ENCODE measurements at places on chromosomes 2 and 18.

DNA sequence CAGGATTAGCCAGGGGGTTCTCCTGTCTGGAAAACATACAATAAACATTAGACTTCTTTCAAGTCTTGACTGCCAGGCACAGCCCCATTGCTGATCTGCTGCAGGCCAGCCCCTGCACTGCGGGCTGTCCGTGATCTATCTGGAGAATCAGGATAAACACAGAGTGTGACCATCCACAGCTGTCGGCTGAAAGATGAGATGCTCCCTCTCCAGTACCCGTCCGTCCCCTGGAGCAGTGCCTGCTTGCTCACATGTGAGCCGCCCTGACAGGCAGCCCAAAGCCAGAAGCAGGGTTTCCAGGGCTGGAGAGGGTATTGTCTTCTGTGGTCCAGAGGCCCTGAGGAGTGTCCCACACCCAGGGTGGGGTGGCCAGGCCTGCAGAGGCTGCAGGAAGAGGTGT is 46.1 kb upstream of the FOSL2 start:
- DNase-seq, result no peak

GRCh38 chr2:10220902-10221391 is 81.8 kb upstream of the HPCAL1 start:
- DNase-seq, result peak; percentile 18

GRCh38 chr2:16264931-16265540 is 324.7 kb downstream of the MYCN start:
- DNase-seq, result no peak

GRCh38 chr18:13222856-13223281 is 4.3 kb downstream of the LDLRAD4 start:
- DNase-seq, result no peak

- DNase-seq, result no peak
Measured at GRCh38 chr2:46569766-46570165, 90.4 kb downstream of the TMEM247 start.

GRCh38 chr2:16081316-16082200 is 141.2 kb downstream of the MYCN start:
- no peak for DNase-seq

DNA sequence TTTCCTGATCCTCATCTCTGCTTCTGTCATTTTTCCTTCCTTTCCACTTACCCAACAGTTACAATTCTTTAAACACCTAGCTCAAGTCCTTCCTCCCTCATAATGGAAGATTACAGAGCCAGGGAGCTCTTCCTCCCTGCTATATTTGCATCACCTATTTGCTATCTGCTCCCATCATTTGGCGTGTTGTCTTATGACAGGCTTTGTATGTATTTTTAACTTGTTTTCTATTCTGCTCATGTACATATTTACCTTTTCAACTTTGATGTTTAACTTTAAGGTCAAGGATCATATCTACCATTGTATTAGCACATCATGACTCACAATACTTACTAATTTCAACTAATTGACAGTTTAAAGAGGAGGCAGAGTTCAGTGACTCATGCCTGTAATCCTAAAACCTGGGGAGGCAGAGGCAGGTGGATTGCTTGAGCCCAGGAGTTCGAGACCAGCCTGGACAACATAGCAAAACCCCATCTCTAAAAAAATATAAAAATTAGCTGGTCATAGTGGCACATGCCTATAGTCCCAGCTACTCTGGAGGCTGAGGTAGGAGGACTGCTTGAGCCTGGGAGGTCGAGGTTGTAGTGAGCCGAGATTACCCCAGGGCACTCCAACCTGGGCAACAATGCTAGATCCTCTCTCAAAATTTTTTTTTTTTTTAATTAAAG is 308.0 kb upstream of the STON1 start:
- DNase-seq, result no peak

- DNase-seq, result no peak
Measured at GRCh38 chr2:185044323-185044874, 446.1 kb downstream of the ZNF804A start.

- peak; percentile 77 for DNase-seq
Measured at GRCh38 chr18:45690975-45691815, 32.8 kb upstream of the SLC14A1 start.

DNA sequence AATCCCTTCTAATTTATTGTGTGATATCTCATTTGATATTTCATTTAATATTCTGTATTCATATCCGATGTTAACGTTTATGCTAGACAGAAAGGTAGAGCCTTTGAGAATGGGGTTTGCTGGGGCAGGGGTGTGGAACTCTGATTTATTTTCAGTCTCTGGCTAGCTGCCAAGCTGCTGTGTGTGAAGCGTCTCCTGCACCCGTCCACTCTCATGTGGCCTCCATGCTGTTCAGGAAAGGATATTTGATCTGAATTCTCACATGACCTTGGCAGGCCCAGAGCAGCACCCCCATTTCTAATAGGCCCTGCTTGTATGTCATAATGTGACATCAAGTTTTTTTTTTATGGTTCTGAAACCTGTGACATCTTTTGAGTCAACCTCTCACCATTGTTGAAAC is 1.6 kb downstream of the IL1R1 start:
- no peak for DNase-seq

All from fibroblast of skin of right quadriceps (primary cell).